Activated CD4-positive, alpha-beta T cell treated with anti-CD3 and anti-CD28 coated beads for 36 hours (primary cell): ENCODE measurements at places on chromosomes 7 and 10.

GRCh38 chr7:107932805-107933204 lies 41.8 kb downstream of the DLD start:
- no peak for DNase-seq

- no peak for DNase-seq
These were observed 111.5 kb downstream of the PLCE1 start for GRCh38 chr10:94105226-94105625.

DNA sequence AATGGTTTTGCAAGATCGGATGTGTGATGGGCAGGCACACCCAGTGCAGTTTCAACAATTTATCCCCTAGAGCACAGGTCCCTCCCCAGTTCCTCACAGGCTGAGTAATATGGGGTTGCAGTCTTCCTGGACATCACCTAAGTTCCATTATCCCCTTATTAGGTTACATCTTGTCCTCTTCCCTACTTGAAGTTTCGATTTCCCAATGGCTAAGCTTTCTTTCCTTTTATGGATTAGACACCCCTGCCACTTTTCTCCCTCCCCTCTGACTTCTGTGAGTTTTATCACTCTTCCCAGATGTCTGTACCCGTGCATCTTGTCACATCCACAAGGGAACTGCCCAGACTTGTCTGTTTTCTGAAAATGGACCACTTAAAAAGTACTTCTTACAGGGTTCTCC lies 2.4 kb upstream of the NIPSNAP2 start:
- DNase-seq = no peak

DNA sequence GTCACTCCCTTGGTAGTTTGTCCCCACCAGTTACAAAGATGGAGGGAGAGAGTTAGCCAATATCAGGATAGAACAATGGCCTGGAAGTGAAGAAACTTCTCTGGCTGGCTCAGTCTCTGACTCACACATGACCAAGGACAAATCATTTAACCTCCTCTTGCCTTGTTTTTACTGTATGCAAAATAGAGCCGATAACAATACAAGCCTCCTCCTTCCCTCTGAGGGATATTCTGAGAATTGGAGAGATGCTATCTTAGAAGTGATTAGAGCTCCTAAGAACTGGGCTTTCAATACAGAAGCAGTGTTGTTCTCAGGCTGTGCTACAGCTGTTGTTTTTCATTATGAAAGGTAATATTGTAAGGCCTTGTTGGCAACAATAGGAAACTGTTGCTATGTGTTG lies 87.7 kb upstream of the EGR2 start:
- no peak for DNase-seq
